ENCODE measurements at places on chromosomes 4 and X.

- peak; percentile 10 for DNase-seq
Observed at GRCh38 chrX:132953354-132953753, 5.1 kb downstream of the HS6ST2 start.

DNA sequence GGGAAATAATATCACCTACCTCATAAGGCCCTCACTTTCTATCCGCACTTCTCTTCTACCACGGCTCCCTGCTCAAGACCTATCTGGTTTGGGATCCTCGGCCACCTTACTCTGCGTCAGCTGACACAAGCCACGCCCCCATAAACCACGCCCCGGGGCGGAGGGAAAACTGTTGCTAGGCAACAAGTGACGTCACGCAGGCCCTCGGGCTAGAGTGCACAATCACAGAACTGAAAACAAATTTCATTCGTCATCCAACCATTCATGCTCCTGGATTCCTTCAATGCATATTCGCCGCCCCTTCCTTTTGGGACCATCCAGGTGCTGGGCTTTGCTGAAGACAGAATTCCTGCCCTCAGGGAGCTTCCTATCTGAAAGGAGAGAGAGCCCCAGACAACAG is 66.3 kb downstream of the SMC1A start:
- DNase-seq, result no peak

DNA sequence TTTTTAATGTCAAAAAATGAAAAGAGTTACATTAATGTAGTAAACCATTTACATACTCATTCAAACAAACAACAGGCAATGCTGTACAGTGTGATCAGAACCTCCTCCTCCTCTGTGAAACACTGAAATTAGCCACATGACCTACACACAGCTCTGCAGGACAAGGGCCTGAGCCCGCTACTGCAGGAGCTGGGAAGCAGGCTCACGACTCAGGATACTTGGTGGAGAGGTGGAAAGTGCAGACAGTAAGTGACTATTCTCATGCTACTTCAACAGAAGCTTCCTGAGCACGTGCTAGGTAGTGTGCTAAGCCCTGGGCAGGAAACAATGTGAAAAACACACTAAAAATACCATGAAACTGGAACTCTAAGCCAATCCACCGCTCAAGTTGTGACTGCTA is 56.8 kb downstream of the TAPT1 start:
- no peak for DNase-seq

GRCh38 chr4:76364763-76365162 is 56.2 kb downstream of the CCDC158 start:
- no peak for DNase-seq

DNA sequence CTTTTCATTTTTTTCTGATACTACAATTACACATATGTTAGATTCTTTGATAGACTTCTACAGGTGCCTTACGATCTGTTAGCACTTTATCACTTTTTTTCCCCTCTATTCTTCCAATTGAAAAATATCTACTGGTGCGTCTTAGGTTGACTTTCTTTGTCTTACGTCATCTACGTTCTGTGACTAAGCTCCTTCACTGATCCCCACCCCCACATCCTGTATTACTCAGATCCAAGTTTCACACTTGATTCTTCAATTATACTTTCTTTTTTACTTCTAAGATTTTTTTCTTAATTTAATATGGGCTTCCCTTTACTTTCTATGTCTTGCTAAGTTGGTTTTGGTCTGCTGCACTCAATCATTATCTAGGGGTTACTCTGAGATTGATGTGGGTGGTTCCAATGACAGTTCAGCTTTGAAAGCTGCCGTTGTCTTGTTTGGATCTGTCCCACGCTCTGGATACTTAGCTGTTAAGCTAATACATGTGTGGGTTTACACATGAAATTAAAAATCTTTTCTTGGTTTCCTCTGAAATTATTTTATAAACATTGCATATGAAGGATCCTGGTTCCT is 1321.1 kb downstream of the RAPGEF2 start:
- peak; percentile 1 for DNase-seq

DNA sequence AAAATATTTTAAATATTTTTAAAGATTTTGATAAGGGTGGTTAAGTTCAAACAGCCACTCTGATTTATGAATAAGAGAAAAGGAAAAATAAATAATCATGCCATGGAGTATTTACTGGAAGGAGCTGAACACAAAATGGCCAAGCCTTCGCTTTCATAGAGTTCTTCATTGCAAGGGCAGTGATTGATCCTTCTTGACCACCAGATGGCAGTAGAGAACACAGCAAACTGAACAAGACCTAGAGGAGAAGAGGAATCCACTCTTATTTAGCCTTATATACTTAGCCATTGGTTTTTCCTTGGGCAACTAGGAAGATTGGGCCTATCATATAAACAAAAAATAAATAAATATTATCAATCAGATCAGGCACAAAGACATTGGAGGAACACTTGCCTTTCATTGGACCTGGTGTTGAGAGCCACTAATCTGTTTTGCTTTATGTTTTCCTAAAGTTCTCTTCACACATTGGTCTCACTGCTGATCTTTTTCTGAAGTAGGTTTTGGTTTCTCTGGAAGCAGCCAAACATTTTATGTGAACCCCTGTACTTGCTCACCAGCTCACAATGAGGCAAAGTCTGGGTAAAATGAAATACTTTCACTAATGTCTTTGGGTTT is 58.1 kb upstream of the PARM1 start:
- DNase-seq, result peak; percentile 77

DNA sequence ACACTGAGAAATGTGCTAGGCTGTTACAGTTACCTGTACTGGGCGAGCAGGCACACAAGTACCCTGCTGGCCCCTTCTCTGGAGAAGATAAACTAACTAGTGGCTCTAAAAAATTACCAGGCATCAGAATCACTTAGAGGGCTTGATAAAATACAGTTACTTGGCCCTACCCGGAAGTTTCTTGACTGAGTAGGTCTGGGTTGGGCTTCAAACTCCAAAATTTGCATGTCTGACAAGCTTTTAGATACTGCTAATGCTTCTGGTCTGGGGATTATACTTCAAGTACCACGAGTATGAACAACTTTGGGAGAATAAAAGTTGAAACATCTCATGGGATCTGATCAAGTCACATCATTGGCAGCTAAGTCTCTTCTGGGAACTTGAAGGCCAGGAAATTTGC is 30.8 kb downstream of the CEP135 start:
- DNase-seq, result no peak

- DNase-seq, result no peak
Observed at GRCh38 chr4:158164768-158165213, 8.0 kb downstream of the GASK1B start.

DNA sequence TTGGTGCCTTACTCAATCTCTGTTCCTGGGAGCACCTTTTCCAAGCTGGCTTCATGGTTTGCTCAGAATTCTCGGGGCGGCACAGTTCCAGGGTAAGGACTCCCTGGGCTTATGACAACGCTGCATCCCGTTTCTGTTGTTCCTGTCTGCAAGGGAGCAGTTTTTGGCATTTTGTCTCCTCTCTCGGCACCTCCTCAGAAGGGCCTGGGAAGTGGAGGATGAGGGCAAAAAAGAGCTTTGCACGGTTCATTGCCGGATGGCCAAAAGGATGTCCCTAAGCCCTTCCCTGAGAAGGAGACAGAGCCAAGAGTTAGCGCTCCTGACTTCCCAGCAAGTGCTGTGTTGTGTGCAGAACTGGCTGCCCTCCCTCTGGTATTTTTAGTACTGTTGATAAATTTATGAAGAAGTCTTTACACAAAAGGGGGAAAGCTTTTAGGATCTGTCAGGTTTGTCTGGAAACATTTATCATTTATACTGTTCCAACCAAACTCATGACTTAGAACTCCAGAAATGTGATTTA is 13.4 kb downstream of the SRD5A3 start:
- DNase-seq, result no peak

DNA sequence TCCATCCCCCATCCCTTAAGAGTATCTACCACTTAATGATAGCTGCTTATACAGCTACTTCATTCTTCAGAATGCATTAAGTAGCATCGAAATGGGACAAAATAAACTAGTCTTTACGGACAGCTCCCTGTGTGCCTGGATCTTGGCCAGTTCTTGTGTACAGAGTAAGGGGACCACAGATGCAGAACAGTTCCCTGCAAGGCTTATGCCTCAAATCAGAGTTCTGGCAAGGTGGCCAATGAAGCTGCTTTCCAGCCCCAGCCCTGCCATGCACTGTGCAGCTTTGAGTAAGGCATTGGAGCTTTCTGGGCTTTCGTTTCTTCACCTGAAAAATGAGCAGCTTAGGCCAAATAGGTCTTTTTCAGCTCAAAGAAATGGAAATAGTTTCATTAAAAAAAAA is 14.2 kb downstream of the CLNK start:
- no peak for DNase-seq

- no peak for DNase-seq
Observed at GRCh38 chrX:40080894-40081678, 16.7 kb downstream of the BCOR start.

- no peak for DNase-seq
Observed at GRCh38 chr4:148261848-148262247, 180.4 kb downstream of the NR3C2 start.

- DNase-seq, result no peak
Observed at GRCh38 chr4:103074744-103075434, 1.7 kb downstream of the SLC9B2 start.

DNA sequence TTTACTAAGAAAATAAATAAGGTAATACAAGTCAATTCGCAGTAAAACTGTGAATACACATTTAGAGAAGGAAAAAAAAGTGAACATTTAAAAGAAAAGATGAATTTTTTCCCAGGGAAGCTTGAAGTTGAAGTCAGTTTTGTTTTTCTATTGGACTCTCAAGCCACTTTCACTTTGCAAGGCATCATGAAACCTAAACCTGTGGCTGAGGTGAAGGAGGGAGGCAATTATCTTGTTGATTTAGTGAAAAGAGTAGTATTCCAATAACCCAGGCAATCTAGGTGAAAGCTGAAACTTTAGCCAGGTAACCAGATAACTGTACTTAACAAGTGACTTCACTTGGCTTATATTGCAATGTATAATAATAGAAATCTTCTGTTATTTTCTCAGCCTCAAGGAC is 138.6 kb downstream of the HDX start:
- no peak for DNase-seq

DNA sequence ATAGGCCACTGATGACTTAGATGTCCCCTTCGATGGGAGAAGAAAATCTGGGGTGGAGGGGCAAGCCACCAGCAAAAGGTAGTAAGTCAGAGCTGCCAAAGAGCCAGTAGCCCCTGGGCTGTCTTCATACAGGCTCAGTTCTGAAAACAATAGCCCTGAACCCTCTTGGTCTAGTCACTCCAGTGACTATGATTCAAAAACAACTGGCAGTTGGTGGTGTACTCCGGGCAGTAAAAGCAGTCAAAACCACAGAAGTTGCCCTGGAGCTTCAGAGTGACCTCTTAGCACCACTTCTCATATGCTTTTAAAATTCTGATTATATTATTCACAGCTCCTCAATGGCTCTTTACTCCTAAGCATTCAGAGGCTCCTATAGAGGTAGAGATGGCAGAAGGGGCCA is 164.3 kb upstream of the MAMLD1 start:
- DNase-seq, result no peak

GRCh38 chr4:41572956-41573355 is 35.0 kb downstream of the LIMCH1 start:
- DNase-seq, result no peak

GRCh38 chr4:78938868-78939666 is at the start of gene PAQR3:
Gene PAQR3 (minus strand): TSS chr4:78939438. CDS start chr4:78939224, 214 bp downstream.
- DNase-seq, result peak; percentile 81

DNA sequence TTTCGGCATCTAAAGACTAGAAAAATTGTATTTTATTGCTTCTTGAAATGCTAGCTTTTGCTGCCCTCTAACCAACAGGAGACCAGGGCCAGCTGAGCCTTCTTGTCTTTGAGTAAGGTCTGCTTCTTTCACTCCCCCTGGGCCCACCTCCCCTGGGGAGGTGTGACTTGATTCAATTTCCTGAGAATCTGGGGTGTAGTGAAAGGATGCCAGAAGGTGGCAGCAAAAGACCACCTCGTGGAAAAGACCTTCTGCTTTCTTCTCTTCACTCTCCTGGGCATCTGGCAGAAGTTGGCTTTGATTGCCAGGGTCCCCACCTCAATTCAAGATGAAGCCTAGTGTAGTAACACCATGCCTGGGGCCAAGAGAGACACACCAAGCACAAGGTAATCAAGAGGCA is 96.5 kb upstream of the MAOA start:
- DNase-seq, result peak; percentile 1

- no peak for DNase-seq
Observed at GRCh38 chr4:40228497-40229365, 31.9 kb downstream of the RHOH start.

GRCh38 chrX:112941209-112941837 is 100.7 kb upstream of the AMOT start:
- DNase-seq, result peak; percentile 6

DNA sequence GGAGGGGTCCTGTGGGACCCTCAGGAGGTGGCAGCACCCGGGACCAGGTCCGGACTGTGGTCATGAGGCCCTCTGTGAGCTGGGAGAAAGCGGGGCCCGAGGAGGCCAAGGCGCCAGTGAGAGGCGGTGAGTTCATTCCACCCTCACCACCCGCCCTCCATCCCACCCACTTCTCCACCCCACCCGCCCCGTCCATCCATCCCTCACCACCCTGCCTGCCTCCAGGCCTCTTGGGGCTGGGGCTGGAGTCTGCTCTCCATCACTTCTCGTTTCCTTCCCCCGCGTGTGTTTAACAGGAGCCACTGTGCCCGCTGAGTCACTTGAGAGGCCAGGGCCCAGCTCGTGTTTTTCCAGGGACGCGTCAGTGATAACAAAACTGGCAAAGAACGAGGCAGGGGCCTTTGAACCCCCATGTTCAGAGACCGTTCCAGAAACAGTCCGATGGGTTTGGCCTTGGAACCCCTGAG is 6.2 kb downstream of the SH3TC1 start:
- DNase-seq, result no peak

DNA sequence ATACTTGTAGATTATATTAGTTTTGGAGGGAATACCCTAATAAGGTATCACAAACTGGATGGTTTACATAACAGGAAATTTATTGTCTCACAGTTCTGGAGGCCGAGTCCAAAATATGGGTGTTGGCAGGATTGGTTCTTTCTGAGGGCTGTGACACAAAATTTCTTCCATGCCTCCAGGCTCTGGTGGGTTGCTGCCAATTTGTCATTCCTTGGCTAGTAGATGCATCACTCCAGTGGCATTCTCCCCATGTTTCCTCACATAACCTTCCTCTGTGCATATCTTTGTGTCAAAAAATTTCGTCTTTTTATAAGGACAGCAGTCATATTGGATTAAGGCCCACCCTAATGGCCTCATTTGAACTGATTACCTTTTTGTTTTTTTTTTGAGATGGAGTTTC is 49.3 kb downstream of the APELA start:
- DNase-seq, result no peak

GRCh38 chr4:179110356-179110755 is 1668.1 kb upstream of the AGA start:
- peak; percentile 78 for DNase-seq

GRCh38 chrX:72373136-72373535 is 67.4 kb upstream of the CITED1 start:
- DNase-seq, result no peak

GRCh38 chrX:55135171-55135570 is 46.4 kb downstream of the PAGE2 start:
- peak; percentile 31 for DNase-seq

GRCh38 chrX:49101629-49101984 is 21.9 kb upstream of the WDR45 start:
- no peak for DNase-seq

- DNase-seq, result no peak
Observed at GRCh38 chrX:23732704-23733103, 10.4 kb downstream of the ACOT9 start.

Data from fibroblast of upper back skin (primary cell).